ENCODE measurements at places on chromosomes 3 and 15.

DNA sequence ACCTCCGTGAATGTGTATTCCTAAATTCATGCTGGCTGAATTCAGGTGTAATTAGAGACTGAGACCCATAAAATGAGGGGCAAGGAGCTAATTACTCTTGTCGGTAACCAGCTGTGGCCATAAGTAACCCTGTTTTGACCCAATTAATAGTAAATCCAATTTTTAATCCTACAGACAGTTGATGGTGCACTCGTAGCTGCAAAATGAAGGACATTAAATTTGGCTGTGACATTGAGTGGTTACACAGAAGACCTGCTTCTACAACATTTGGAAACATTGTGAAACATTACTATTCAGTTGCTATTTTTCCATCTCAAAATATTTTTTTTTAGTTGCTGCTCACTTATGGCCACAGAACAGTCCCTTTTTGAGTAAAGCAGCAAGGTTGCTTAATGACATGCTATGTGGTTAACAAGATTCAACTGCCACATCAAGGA, 33.0 kb downstream of the MBNL1 start:
- DNase-seq, result no peak

GRCh38 chr15:87874896-87875711, 381.4 kb downstream of the NTRK3 start:
- DNase-seq, result no peak

DNA sequence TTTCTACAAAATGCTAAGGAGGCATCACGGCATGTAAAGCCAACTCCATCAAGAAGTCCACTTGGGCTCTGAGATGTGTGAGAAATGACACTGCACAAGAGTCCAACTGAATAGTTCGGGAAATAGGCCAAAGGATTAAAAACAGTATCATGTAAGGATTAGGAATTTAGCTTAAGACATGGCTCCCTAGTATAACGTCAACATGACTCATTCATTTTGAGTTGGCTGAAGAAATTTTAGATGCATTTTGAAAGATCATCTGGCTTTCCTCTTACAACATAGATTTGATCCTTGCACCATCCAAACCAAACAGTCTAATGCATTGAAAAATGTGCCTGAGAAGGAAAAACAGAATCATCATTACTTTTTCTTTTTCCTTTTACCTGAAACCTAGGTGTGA, 109.3 kb upstream of the MME start:
- DNase-seq, result no peak

- DNase-seq, result peak; percentile 25
Observed at GRCh38 chr3:50616003-50616769, 765 bp upstream of the MAPKAPK3 start.

DNA sequence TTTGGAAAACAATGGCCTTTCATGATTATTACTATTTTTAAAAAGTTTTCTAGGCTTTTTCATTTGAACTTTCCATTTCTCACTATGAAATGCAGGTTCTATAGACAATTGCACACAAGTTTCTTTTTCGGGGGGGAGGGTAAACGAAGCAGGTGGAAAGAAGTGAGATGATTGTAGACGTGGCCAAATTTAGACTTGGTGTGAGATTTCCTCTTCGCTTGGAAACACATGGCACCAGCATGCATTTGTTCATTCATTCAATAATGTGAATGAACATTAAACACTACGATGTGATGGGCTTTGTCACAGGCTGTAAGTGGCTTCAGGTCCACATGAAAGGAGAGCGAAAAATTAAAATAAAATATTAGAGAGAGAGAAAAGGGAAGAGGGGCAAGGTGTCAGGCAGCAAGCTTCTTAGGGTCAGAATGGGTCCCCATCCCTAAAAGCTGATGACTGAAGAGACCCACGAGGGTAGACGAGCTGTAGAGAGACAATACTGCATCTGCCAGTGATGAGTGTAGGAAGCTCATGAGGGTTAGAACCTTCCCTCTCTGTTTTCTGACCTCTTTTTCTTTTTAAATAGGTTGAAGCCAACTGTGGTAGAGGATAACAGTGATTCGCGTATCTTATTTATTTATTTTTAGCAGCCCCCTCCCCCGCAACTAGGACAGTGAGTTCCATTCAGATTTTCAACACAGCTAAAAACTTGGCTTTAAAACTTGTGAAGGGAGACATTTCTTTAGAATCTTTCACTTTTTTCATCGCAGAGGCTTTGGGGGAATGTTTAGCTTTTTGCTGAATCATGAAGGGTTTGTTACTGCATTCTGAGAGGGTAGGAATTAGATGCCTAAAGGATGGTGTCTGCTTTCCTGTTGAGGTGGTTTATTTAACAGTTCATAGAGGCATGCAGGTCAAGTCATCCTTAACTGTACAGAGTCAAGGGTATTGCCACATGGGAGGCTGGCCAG, 36.2 kb downstream of the GAP43 start:
- no peak for DNase-seq

DNA sequence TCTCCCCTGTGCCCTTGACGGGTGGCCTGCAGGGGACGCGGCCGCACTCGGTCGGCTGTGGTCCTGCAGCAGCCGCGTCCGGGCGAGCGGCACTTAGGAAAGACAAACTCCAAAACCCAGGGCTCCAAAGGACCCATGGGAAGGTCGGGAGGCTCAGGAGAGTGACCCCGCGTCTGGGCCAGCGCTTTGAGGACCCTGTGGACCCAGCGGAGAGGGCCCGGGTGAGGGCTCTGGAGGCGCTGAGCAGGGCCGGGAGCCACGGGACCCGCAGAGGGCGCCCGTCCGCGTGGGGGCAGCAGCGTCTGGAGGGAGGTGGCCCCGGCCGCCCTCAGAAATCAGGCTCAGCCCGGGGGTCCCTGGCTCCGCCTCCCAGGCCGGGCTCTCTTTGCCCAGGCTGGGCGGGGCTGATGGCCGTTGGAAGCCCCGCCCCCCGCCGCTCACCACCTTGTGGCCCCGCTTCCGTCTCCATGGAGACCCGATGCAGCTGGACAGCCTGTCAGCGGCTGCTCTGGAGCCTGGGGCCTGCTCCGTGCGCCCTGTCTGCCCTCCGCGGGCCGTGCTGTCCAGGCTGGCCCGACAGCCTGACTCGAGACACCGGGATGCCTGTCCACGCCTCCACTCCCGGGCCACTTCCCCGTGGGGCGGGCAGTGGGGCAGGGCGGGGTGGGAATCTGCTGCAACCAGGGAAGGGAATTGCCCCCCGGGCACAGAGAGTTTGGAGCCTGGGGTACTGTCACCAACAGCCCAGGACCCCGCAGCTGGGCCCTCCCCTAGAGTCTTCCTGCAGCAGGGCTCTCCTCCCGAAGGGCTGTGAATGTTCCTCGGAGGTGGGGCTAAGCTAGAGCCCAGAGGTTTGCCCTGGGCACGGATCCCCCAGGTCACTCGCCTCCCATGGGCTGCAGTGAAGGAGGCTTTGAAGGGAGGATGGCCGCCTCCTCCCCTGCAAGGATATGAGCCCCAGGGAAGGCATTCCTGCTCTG, 34.8 kb upstream of the RPL32 start:
- DNase-seq, result no peak

DNA sequence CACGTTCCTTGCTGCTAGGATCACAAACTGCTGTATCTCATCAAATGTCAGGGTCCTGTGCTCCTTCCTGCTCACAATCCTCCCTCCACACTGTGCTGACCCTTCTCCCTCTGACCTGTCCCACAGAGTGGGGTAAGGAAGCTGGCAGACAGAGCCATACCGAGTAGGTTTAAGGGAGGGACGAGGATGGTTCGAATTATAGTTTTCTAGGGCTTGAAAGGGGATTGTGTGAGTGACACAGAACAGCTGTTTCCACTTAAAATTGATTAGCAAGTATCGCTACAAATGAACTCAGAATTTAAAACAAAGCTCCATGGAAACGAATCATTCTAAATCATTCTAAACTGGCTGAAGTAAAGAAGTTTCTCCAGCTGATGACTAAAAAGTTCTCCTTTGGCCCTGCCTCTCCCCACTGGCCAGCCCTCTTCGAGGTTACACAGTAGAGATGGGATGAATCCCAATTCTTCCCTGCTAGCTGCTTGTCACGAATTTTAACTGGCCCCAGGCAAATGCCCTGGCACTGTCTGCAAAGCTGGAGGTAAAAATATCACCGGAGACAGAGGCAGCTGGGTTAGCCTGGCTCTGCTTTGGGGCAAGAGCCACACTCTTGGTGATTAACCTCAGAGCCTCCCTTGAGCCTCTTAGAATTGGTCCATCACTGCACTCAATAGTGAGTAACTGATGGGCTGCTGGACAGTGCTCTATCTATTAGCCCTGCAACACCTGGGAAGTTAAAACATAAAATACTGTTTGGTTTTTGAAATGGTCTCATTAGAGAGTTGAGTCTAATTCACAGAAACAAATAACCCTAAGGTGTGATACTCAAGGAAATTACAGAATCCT, 194.9 kb downstream of the CHST2 start:
- DNase-seq, result no peak

GRCh38 chr15:53589520-53590057, 169.9 kb downstream of the WDR72 start:
- DNase-seq, result no peak

DNA sequence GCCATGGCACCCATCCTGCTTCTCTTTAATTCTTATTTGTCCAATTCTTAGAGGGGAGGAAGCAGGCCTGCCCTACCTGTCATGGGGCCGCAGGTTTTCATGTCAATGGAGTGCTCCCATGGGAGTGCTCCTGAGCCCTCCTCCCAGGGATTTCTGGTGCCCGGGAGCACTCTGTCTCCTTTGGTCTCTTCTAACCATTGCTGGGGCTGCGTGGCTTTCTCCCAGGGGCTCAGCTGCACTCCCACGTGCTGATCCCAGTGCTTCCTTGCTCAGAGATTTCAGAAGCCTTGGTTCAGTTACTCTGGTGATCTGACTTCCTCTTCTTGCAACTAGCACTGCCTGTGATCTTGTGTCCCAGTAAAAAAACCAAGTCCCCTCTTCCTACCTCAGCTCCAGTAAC, 68.0 kb upstream of the ARL8B start:
- DNase-seq, result no peak

- DNase-seq, result no peak
Observed at GRCh38 chr3:192850451-192850981, 67.1 kb downstream of the MB21D2 start.

- DNase-seq, result no peak
Observed at GRCh38 chr15:68833700-68834331, 13.1 kb upstream of the ANP32A start.

- DNase-seq, result no peak
Observed at GRCh38 chr15:83818591-83818990, 164.7 kb downstream of the ADAMTSL3 start.
